Amniotic stem cell (primary cell): ENCODE measurements at places on chromosomes 6 and 20.

- no peak for DNase-seq
Observed at GRCh38 chr6:33329058-33329457, 11.5 kb upstream of the ZBTB22 start.

DNA sequence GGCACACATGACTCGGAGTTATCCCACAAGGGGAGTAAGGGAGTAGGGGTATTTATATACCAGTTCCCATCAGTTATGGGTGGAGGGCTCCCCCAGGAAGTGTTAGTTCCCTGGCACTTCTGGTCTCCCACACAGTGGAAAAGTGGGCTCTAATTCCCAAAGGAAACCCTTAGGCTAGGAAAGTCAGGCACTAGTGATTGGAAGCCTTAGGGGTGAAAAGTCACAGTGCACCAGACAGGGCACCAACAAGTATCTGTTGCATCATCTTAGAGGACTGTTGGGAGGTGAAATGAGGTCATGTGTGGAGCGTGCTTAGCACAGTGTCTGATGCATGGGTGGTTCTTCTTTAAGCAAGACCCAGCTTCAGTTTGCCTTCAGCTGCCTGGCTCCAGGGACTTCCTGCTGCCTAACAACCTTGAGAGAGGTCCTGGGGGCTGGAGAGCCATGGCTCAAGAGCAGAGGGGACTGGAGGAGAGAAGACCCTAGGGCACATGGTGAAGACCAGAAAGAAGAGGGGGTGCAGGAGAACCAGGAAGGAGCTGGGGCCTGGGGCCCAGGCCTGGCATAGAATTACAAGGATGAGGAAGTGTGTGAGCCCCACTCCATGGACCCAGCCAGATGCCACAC is 7.5 kb upstream of the FOXP4 start:
- no peak for DNase-seq

- DNase-seq: no peak
Observed at GRCh38 chr20:11315525-11315924, 602.2 kb upstream of the BTBD3 start.

GRCh38 chr20:53699906-53700305 is 106.3 kb upstream of the ZNF217 start:
- no peak for DNase-seq

DNA sequence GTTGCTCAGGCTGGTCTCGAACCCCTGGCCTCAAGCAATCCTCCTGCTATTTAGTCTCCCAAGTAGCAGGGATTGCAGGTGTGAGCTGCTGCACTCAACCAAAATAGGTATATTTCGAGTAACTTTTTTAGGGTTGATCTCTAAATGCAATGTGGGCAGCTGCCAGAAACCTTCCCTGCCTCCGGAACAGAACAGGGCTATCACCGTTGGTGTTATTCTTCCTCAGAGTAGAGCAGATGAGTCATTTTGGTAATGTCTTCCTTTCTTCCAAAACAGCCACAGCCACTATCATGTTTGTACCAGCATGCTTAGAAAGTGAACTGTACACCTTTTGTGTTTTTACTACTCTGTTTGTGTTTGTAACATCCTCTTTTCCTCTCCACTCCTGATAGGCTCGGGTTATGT is 44.1 kb downstream of the SNX9 start:
- DNase-seq: no peak

GRCh38 chr6:133955582-133956415 is 2.8 kb downstream of the TBPL1 start:
- no peak for DNase-seq

DNA sequence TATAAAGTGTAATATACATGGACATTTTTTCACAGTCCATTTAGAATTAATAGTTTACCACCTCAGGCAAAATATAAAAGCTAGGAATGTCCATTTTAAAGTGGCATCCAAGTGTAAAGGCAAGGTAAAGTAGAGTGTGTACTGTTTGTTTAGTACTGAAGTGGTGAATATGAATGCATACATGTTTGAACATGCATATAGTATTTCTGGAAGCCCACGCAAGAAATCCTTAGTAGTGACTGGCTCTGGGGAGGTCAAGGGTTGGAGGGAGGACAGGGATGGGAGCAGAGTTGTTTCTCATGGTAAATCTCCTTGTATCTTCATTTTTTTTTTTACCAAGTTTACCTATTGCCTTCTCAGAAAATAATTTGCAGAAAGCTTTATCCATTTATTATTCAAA is 129.2 kb downstream of the UNC5CL start:
- DNase-seq: no peak

DNA sequence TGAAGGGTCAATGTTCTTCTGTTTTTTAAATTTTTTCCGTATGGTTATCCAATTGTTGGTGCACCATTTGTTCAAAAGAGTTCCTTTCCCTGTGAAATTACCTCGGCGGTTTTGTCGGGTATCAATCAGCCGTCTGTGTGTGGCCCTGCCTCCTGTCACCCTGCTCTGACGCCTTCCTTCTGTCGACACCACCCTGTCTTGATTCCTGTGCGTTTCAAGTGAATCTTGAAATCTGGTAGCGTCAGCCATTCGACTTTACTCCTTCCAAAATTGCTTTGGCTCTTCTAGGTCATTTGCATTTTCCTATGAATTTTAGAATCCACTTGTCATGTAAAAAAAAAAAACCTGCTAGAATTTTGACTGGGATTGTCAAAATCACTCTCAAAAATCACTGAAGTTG is 181.1 kb downstream of the CDH4 start:
- DNase-seq: no peak

- DNase-seq: no peak
Observed at GRCh38 chr20:62605236-62605943, 36.9 kb upstream of the SLCO4A1 start.

GRCh38 chr20:64112691-64113443 is 5.5 kb upstream of the NPBWR2 start:
- no peak for DNase-seq

- DNase-seq: no peak
Observed at GRCh38 chr20:19338960-19339359, 126.5 kb downstream of the SLC24A3 start.

DNA sequence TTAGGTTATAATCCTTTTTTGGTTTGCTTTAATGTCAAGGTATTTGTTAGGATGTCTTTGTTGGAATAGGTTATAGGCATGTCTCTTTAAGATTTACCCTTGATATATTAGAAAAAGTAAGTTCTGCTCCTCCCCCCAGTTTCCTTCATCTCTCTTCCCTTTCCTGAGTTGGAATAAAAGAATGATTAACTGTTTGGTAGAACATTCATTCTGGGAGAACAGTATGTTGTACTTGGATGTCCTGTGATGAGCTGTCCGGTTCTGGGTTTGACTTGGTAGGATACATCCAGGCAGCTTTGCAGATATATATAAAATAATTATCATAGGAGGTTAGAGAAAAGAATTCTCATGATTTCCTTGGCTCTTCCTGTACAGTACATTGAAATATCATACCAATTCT is 199.6 kb upstream of the RREB1 start:
- no peak for DNase-seq

- peak; percentile 18 for DNase-seq
Observed at GRCh38 chr6:27332692-27333641, 20.9 kb upstream of the POM121L2 start.

GRCh38 chr6:41942067-41942851 is 651 bp upstream of the CCND3 start:
- peak; percentile 62 for DNase-seq

- DNase-seq: no peak
Observed at GRCh38 chr6:24357336-24358218, at the start of gene DCDC2. TSS of gene DCDC2 (minus strand) at chr6:24358059. CDS start at chr6:24357750, 309 bp downstream.

GRCh38 chr6:43679057-43679456 is 8.5 kb downstream of the MRPS18A start:
- no peak for DNase-seq

- DNase-seq: no peak
Observed at GRCh38 chr6:11264100-11264499, 31.6 kb upstream of the NEDD9 start.

- DNase-seq: no peak
Observed at GRCh38 chr6:35053701-35054100, 87.4 kb downstream of the TCP11 start.

DNA sequence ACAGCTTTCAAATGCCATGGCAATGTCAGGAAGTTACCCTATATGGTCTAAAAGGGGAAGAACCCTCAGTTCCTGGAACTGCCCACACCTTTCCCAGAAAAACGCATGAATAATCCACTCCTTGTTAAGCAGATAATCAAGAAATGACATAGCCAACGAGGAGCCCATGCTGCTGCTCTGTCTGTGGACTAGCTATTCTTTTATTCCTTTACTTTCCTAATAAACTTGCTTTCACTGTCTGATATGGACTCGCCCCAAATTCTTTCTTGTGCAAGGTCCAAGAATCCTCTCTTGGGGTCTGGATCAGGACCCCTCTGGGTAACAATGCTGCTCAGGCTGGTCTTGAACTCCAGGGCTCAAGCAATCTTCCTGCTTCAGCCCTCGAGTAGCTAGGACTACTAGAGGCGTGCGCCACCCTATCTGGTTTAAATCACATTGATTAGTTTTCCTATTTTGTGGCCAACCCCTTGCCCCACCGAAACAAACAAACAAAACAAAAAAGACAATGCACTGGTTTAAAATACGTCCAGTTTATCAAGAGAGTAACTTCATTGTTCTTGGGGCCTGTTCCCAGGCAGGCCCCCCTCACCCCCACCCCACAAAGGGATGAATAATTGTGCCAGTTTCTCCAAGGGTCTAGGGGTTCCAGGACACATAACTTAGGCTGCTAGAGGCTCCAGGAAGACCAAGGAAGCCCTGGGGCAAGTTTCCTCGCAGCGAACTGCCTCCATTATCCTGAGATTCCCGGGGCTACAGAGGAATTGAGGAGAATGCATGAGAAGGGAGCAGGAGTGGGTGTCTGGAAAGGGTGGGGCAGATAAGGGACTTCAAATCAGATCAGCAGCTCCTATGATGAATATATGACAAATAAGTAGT is 10.1 kb upstream of the AKAP12 start:
- no peak for DNase-seq

DNA sequence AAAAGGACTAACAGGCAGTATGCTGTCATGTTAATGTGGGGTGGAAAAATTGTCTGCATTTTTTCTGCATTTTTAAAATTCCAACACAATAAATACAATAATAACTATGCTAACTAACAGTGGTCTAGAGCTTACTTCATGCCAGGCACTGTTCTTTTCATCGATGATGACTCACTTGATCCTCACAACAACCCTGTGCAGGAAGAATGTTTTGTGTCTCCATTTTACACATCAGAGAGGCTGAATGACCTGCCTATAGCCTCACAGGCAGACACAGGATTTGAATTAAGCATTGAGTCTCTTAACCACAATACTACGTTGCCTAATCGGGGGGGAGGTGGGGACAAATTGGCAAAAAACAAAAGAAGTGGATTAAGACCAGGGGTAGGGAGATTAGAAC is 26.9 kb upstream of the FANCE start:
- peak; percentile 54 for DNase-seq

DNA sequence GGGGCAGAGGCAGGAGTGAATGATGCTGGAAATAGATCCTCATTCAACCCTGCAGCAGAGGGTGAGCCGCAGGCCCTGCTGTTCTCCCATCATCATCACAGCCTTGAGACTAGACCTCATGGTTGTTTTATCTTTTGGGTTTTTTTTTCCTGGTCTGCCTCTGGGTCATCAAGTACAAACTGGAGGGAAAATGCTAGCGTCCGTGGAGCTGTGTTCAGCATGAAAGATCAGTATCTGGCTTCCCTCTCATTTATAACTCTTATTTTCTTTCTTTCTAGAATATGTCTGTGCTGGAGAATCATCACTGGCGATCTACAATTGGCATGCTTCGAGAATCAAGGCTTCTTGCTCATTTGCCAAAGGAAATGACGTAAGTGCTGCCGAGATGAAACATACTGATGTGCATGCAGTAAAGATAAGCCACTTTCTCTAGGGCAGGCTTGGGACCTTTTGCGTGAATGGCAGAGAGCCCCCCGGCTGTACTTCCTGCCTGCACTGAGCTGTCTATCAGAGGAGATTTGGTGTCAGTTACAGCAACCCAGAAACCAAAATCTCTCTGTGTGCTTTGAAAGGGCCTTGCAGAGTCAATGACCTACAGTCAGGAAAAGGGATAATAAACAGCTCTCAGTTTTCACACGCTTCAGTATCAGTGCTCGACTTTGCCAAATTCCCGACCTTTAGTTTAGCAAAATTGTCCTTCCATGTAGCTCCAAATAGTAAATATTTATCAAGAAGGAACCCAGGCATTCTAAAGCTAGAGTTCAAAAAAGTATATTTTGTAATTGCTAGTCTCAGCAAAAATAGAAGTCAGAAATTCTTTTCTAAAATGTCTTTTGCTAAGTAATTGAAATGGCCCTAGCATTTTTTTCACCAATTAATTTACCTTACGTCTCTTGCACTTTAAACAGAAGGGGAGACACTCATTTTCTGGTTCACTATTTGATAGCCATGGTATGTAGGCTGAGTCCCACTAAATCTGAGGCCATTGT is 76.3 kb downstream of the MTFR2 start:
- no peak for DNase-seq

- no peak for DNase-seq
Observed at GRCh38 chr6:46690141-46690755, 2.6 kb downstream of the TDRD6 start.

GRCh38 chr20:62303062-62303339 is 204 bp downstream of the ADRM1 start:
- no peak for DNase-seq

GRCh38 chr20:61307686-61308476 is 55.8 kb downstream of the CDH4 start:
- DNase-seq: no peak

DNA sequence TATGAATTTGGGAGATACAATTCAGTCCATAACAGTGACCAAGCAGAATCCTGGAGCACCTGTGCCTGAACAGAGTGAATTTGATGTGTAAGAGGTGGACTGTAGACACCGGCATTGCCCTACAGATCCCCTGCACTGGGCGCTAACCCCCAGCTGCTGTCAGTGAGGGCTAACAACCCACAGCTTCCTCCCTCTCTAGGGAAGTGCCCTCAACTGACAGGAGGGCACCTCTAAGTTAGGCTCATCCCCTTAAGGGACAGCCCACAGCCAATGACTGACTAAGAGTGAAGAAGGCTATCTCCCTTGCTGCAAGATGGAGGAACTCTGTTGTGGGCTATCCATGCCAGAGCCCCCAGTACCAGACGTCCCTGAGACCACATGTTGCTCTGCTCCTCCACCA is 15.3 kb upstream of the BPIFB1 start:
- DNase-seq: no peak

GRCh38 chr6:88165087-88165843 is 882 bp downstream of the CNR1 start:
- no peak for DNase-seq

DNA sequence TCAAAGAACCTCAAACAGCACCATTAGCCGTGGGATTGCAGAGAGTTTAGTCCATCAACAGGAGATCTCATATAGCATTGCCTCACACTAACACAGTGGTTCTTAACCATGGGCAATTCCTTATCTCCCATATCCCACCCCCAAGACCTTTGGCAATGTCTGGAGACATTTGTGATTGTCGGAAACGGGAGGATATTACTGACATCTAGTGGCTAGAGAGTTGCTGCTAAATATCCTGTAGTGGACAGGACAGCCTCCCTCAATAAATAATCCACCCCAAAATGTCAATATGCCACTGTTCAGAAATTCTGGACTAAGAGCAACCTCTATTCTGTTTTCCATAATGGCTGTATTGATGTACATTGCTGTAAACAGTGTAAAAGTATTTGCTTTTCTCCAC is 210.1 kb upstream of the CCN2 start:
- no peak for DNase-seq

- DNase-seq: no peak
Observed at GRCh38 chr20:2836035-2836434, 4.4 kb downstream of the PCED1A start.
